WTC11 (cell line): ENCODE measurements at places on chromosomes 2 and 18. TPM values are rescaled to one million over a fixed set of nuclear protein-coding genes. Genes with fewer than 3 reads are reported as not detected.

- no peak for DNase-seq
Measured at GRCh38 chr2:173654161-173654895, 299.7 kb downstream of the CDCA7 start.

MDH1B gene
- 1.6 to 1.9 TPM (median 1.6 TPM) in 3 replicates for total RNA-seq

DNA sequence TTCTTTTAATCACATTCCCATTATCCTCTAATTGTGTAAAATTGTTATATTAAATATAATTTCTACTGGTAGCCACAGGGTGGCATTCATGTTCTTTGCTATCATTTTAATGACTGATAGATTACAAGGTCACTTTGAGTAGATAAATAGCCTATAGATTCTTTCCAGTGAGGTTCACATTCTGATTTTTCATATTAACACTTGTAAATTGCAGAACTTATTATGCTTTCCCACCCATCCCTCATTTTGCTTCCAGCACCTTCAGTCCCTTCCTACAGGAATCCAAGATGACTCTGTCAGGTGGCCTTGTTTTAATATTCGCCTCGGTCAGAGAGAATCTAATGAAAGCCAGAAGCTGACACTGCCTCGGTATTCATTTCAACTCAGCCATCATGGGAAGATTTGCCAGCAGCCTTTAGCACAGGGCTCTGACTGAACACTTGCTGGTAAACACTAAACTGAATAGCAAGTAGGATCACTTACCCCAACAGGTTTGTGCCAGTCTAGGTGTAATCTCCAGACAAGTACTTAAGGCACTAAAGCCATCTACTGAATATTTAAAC is 101.2 kb upstream of the FSHR start:
- no peak for DNase-seq

DNA sequence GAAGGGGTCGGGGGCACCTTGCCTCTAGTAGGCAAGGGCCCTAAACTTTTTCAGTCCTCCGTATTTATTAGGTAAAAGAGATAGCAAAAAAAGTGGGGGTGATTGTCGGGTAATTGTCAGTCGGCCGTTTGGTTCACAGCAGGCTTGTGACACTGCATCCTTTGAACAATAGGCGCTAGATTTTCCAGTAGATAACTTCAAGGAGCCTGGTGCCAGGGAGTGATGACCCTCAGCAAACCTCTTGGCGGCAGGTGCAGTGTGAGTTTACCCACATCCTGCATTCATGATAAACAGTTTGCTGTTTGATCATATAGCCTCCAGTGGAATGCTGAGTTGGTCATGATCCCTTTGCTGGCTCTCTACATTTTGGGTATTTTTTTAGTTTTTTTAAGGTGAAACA is 22.9 kb downstream of the SERPINB8 start:
- no peak for DNase-seq

- no peak for DNase-seq
Measured at GRCh38 chr2:63853527-63854310, 12.0 kb downstream of the UGP2 start.

- DNase-seq = no peak
Measured at GRCh38 chr2:158649846-158650245, 145.3 kb upstream of the DAPL1 start.

CRYGC gene
- not detected in 3 replicates for total RNA-seq

ERMN gene
- total RNA-seq = 0.50 to 0.59 TPM in 2 of 3 replicates, not detected in the other

GRCh38 chr18:74141667-74142066 is 6.0 kb downstream of the FBXO15 start:
- no peak for DNase-seq

DNA sequence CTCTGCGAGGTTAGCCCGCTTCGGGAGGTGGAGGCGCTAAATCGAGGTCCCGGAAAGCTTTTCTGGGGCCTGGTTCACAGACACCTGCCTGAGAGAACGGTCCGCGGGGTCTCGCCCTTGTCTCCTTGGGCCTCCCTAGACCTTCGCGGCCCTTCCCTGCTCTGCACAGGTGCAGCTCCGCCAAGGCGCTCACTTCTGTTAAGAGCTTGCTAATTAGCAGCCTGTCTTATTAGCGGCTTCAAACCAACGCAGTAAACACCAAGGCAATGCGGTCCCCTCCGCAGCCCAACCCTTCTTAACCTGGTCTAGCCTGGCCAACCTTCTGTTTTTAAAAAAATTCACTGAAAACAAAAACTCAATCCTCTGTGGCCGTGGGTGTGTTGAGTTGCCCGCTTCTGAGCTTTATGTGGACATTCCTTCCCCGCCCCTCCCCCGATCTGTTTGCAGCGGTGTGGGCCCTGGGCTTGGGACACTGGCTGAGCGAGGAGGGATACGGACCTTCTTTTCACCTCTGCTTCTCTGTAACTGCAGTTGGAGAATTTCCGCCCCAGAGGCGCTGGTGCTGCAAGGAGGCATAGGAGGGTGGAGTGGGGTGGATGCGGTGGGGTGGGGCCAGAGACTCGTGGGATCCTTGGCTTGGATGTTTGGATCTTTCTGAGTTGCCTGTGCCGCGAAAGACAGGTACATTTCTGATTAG is 3.4 kb upstream of the HOXD4 start:
- DNase-seq = no peak

- DNase-seq = no peak
Measured at GRCh38 chr2:239246723-239247122, 154.1 kb downstream of the HDAC4 start.

GRCh38 chr2:120959426-120959825 is 223.8 kb downstream of the GLI2 start:
- no peak for DNase-seq

HJURP gene
- 64.2 to 83.7 TPM (median 67.5 TPM) in 3 replicates for total RNA-seq

ALKAL2 gene
- total RNA-seq = 3.5 to 5.2 TPM (median 4.3 TPM) in 3 replicates

DNA sequence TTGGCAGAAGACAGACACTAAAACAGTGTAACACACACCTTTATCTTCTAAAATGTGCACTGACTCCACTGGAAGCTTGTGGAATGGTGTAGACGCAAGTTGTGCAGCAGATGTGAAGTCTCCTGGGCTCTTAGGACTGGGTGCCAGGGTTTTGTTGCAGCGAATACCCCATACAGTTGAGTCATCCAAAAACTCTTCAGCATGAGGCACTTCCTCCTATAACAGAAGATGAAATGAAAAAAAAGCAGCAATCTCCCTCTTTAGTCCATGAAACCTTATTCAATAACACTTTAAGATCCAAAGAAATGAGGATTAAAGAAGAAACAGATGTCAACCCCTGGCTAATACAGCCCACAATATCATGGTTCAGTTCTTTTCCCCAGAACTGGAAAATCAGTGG is 22.2 kb downstream of the BUB1 start:
- DNase-seq = no peak

- no peak for DNase-seq
Measured at GRCh38 chr18:39840856-39841481, 2114.1 kb upstream of the PIK3C3 start.

KYNU gene
- 0.18 to 0.85 TPM (median 0.21 TPM) in 3 replicates for total RNA-seq

DNA sequence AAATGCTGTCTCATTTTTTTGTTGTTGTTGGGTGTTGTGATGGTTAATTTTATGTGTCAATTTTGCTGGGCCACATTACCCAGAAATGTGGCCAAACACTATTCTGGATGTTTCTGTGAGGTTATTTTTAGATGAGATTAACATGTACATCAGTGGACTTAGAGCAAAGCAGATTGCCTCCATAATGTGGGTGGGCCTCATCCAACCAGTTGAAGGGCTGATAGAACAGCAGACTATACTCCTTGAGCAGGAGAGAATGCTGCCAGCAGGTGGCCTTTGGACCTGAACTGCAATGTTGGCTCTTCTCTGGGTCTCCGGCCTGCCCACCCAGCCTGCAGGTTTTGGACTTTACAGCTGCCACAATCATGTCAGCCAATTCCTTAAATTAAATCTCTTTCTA is 169.0 kb downstream of the FTCDNL1 start:
- DNase-seq = no peak

DNA sequence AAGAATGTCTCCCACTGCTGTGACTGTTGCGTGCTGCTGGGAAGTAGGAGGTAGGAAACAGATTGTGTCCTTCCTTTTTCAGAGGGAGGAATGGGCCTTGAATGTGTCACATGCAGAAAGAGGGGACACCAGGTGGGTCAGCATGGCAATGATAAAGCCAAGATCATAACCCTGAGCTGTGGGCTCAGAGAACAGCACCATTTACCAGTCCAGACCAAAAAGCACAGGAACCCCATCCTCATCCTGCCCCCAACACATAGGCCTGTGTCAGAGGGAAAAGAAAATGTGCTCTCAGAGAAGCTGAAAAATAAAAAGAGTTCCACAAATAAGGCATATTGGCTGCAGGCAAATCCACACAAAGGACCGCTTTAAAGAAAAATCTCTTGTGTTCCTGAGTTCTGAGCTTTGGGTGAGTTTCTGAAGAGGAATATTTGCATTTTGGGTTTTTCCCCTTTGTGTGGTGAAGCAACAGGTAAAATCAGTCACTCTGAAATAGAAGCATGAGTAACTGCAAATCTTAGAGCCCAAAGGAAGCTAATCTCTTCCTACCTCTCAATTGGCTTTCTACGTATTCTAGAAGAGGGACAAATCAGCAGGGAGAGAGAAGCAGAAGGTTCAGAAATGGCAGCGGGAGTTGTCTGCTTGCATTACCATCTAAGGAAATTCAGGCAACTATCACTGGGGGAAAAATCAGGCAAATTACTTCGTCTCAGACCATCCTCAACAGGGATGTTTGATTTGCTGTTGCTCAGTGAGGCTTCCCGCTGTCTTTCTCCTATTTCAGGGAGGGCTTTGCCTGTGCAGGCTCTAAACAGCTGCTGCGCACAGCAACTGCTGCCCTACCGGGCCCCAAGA is 106.8 kb downstream of the BCL11A start:
- DNase-seq = no peak

CROCC2 gene
- total RNA-seq = not detected in 3 replicates

- DNase-seq = no peak
Measured at GRCh38 chr2:101337877-101338276, 29.4 kb upstream of the RNF149 start.

DNA sequence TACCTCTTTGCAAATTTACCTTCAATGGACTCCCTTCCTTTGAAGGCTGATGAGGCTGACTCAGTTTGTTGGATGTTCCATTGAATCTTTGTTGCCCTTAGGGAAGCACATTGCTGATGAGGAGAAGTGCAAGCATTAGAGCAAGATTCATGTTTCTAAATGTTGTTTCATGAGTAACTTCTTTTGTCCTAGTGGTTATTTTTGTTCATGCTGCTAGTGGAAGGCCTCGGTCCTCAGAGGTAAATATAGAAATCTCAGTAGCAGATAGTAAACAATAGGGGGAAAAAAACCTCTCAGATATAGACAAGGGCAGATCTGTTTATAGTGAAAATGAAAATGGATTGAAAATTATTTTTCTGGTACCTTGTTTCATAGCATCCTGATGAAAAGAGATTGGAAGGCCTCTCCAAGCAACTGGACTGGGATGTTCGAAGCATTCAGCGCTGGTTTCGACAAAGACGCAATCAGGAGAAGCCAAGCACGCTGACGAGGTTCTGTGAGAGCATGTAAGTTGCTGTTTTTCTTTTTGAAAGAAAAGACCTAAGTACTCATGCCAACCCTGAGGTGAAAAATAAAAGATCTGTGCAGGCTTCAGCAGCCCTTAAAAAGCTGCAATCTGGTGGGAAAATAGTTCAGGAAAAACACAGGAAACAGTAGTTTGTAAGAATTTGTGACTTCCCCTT is 104.9 kb downstream of the CERS6 start:
- DNase-seq = no peak

GRCh38 chr18:45528712-45529336 is 86.5 kb upstream of the SLC14A2 start:
- DNase-seq = no peak

KCNE4 gene
- total RNA-seq = 0.04 TPM in 1 of 3 replicates, not detected in the others

DNA sequence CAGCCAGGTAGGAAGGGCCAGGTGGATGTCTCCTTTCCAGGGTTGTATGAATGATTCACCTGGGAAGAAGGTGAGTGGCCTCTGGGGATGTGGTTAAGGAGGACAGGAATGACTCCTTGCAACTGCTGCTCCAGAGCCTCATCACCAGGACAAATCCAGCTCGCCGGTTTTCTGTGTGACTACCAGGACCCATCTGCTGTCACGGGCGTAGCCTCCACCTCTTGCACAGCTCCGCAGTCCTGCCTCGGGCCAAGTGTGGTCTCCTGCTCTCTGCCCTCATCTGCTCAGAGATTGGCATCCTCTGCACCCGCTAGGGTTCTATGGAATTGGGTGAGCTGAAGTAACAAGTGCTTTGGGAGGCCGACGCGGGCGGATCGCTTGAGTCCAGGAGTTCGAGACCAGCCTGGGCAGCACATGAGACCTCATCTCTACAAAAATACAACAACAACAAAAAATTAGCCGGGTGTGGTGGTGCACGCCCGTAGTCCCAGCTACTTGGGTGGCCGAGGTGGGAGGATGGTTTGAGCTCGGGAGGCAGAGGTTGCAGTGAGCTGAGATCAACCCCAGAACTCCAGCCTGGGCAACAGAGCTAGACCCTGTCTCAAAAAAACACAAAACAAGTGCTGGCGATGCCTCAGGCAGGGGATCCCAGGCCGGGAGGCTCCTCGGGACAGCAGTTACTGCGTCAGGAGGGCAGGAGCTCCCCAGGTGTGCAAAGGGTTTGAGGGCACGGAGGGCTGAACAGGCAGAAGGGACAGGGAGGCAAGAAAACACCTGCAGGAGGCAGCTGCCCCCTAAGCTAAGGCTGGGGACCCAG is 831 bp upstream of the D2HGDH start:
- no peak for DNase-seq

GRCh38 chr2:101821059-101821805 is 123.7 kb downstream of the MAP4K4 start:
- DNase-seq = no peak

DNA sequence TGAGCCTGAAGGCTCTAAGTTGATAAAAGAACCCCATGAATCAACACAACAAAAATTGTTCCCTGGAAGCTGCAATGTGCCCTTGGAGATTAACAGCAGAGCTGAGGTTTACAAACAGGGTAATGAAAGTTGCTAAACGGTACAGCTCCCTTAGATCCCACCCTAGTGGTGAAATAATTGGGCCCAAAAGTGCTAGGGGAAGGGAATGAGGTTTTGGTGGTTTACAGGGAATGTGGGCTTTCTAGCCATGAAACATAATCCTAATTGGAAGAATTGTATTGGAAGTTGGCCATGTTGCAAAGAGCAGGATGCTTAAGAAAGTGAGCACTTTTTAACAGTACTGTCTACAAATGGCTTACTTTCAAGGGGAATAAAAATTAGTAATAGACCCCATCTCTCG is 180.2 kb upstream of the SMIM21 start:
- DNase-seq = no peak

DNA sequence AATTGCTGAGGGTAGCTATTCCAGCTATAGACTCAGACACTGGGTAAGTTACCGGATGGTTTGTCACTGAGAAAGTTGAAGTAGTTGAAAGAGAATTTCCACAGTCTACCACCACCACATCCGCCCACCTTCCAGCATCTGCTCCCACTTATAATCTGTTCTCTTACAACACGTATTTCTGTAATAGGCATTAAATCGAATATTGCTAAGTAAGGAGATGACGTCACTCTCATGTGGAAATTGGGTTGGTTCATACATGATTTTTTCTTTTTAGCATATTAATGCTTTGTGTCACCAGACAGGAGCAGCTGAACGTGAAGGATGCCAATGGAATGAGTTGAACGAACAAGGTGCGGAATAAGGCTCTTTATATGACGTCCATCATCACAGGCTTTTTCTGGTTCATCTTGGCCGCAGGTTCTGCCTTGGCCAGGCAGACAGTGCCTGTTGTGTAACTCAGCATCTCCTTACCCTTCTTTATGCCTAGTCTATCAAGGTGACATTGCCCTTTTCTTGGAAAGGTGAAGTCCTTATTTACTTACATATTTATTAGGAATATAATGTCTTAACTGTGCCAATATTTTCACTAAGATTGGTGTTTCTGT is 45.9 kb downstream of the THUMPD2 start:
- DNase-seq = no peak

KCNJ3 gene
- 0.31 to 0.69 TPM (median 0.32 TPM) in 3 replicates for total RNA-seq
